ENCODE measurements at places on chromosomes 2 and 18.

- DNase-seq, result no peak
Measured at GRCh38 chr2:65729246-65729645, 296.8 kb upstream of the SPRED2 start.

DNA sequence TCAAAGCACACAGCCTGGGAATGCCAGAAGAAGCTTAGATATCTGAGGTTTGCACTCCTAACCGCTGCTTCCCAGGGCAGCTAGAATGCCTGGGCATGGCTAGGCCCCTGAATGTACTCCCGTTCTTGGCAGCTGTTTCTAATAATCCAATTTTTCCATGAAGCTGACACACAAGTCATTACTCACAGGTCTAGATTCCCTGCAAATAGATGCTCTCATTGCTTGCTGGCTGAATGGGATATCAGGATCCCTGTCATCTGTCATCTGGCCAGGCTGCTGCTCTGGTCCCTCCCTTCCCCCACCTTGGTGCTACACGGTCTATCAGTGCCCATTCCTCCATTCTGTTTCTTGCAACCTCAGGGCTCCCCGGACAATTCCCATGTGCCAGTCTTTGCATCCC, 40.7 kb upstream of the TEX51 start:
- no peak for DNase-seq

- DNase-seq, result no peak
Measured at GRCh38 chr2:219221957-219222518, 3.3 kb upstream of the ABCB6 start.

DNA sequence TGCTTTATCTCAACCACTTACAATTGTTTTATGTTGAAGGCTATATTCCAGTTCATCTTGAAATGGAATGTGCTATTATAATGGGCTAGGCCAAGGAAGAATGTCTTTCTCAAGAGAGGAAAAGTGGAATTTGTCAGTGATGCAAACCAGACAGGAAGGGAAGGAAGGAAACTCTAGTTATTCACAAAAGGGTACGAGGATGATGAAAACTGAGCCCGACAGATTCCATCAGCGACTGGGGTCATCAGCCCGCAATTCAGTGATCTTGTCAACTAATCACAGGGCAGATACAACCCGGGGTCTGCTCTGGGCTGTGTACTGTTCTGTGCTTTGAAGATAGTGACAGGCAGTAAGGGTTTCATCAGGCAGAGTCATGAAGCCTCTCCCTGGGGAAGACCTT, 23.4 kb upstream of the LYPD6 start:
- no peak for DNase-seq

GRCh38 chr2:152385650-152386049, 50.7 kb downstream of the FMNL2 start:
- no peak for DNase-seq

GRCh38 chr2:238761868-238762267, 86.0 kb upstream of the TWIST2 start:
- DNase-seq, result no peak

Measured in stimulated activated CD4-positive, alpha-beta T cell treated with anti-CD3 and anti-CD28 coated beads, TNF-alpha, amount 100 ng/mL, for 4 hours (primary cell).